ENCODE measurements at places on chromosomes 1 and 21.

DNA sequence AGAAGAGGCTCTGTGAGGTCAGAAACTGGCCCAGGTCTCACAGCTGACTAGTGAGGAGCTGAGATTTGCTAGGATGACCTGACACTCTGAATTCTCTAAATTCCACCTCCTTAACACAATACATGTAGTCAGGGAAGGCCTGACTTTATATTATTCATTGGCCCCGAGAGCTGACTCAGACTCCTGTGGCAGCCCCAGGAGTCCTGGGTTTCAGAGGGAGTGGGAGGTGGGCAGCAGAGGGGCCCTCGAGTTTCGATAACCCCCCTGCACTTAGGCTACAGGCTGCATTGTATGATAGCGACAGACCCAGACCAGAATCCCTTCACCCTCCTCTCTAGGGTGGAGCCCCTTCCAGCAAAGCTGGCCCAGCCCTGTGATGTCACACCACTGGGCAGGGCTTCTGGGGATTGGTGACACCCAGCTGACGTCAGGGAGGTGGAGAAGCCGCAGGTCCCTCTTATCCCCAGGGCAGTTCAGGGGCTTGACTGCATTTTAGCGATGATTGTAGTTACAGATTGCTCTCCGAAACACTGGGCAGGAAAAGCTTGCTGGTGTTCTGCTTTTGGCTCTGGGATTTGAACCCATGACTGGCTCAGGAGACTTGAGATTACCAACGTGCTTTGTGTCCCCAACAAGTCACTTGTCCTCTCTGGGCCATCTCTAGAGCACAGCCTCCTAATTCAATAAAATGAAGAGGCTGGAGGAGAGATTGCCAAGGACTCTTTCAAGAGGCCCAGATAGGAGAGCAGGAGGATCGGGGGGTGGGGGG is 17.0 kb upstream of the GPR37L1 start:
- DNase-seq, result peak; percentile 97

GRCh38 chr1:26744075-26744959 is 43.4 kb upstream of the PIGV start:
- DNase-seq, result peak; percentile 34

DNA sequence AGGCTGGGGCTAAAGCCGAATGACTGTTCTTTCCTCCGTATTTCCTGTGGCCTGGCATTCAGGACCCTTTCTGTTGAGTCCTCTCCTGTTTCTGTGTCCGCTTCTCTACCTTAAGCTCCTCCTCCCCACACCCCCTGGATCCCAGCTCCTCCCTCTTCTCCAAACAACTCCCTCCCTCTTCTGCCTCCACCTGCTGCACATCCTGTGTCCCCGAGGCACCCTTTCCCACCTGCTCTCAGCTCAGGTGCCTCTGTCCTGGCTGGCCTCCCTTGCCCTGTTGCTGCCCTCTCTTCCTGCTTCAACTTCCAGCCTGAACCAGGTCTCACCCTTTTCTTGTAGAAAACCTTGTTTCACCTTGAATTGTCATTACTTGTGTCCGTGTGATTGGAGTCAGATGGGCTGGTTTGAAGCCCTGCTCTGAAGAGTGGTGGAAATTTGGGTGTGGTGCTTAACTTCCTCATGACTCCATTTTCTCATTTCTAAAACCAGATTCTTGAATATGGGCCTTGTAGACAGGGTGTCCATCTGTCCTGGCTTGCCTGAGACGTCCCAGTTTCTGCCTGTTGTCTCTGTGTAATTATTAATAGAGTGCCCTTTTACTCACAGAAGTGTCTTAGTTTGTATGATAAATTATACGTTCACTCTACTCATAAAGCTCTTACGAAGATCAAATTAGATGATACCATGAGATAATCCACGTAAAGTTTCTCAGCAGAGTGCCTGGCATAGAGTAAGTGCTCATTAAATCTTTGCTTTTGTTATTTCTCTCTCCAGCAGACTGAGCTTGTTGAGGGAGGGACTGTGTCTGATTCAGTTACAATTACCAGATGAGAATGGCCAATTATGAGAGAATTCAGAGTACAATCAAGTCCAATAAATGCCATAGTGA is 58.9 kb upstream of the TRABD2B start:
- peak; percentile 47 for DNase-seq

DNA sequence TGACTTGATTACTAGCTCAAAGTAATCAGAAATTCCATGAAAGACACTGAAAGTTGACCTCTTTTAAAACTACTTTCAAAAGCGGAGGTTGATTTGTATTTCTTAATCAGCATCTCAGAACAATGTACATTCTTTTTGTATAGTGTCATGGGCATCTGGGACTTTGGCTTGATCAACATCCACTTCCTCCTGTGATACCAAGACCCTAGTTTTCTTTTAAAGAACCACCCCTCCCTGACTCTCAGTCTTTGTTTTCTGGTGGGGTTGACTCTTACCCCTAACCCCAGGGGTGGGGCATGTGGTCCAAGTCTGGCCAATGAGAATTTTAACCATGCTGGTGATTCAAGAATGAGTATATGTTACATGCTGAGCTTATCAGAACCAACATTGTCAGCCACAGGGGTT is 21.7 kb upstream of the IRF2BP2 start:
- no peak for DNase-seq

GRCh38 chr1:244409701-244410100 is 42.0 kb downstream of the ADSS2 start:
- no peak for DNase-seq

- no peak for DNase-seq
These were observed 20.7 kb downstream of the ABCA4 start for GRCh38 chr1:94100129-94100784.

DNA sequence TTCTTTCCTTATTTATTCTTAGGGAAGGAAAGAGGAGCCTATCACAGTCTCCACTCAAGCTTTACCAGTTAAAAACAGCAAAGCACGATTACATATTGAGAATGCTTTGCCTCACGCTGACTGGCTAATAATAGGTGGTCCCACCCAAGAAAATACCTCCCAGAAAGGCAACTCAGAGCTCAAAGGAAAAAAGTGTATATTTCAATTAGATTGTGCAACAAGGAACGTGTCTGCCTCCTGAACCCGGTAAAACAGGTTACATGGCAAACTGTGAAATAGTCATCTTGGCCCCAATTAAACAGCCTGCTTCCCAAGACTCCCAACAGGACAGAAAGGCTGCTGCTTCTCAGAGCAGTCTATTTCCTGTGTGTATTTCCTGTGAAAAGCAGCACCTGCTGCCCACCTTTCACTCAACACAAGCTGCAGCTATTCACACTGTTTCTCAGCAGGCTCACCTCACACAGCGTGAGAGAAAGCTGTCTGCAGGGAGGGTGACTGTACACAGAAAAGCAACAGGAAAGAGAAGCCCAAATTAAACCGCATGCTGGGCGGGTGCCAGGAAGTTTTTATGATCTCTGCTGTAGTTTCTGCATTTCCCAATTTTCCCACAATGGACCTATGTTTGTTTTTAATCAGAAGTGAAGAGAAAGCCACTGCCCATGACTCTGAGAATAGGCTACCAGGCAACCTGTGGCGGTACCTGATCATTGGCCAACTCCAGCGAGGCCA is 44.0 kb downstream of the URB1 start:
- no peak for DNase-seq

- DNase-seq, result no peak
These were observed 35.2 kb upstream of the VAV3 start for GRCh38 chr1:108000184-108000583.

DNA sequence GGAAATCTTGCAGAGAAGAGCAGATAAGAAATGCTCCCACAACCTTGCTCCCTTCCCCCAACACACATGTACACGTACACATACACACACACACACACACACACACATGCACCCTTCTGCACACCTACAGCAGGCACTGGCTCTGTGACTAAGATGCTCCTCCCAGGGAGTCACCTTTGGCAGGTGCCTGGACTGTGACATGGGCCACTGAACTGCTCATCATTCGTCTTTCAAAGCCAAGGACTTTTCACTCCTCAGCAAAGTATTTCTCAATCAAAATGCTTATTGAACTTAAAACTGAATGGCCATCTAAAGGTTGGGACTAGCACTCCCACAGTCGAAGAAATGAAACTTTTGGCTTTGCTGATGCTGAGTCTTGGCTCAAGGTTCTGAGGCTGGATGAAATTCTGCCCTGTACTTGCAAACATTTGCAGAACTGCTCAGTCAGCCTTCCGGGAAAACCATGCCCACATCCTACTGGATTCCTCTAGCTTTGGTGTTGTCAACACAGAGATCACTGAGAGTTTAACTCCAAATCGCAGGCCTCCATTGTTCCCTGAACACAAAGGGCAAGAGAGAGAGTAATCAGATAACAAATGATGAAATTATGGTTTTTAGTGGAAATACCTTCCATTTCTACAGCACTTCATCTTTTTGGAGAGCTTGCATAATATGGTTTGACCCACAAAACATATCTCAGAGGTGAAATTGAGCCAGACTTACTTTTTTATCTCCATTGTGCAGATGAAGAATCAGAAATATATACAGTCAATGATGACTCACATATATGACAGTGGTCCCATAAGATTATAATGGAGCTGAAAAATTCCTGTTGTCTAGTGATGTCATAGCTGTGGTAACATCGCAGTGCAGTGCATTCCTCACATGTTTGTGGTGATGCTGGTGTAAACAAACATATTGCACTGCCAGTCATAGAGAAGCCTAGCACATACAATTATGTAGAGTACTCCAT is 72.4 kb upstream of the BCAR3 start:
- DNase-seq, result no peak

Measured in NCI-H82 (cell line).